ENCODE measurements at places on chromosomes 7 and 10. TPM values are rescaled to one million over a fixed set of nuclear protein-coding genes. Genes with fewer than 3 reads are reported as not detected.

GRCh38 chr10:128751851-128752250 is 625.6 kb upstream of the MKI67 start:
- DNase-seq: no peak

DNA sequence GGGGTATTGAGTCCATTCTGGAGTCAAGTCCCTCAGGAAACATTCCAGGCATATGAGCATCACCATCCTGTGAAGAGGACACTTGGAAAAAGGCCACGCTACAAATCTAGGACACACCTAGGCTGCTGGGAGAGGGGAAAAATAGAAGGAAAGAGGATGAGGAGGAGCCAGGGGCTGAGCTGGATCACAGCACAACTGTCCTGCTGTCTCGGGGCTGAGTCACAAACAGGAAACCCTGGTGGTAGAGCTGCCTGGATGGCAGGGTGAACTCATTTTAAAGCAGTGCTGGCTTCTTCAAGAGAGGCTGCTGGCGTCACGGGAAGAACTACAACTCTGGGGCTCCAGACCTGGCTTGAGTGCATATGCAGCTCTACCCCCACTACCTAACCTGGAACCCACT is 151.5 kb downstream of the RNF216 start:
- peak; percentile 72 for DNase-seq

DNA sequence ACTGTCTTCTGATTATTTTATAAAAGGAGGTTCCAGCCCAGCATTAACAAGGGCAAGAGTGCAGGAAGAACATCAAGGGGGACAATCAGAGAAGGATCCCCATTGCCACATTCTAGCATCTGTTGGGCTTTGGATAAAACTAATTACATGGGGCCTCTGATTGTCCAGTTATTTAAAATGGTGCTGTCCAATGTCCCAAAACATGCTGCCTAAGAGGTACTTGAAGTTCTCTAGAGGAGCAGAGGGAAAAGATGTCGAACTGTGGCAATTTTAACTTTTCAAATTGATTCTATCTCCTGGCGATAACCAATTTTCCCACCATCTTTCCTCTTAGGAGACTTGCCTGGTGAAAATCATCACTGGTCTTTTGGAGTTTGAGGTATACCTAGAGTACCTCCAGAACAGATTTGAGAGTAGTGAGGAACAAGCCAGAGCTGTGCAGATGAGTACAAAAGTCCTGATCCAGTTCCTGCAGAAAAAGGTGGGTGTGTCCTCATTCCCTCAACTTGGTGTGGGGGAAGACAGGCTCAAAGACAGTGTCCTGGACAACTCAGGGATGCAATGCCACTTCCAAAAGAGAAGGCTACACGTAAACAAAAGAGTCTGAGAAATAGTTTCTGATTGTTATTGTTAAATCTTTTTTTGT is 2.3 kb downstream of the IL6 start:
- DNase-seq: no peak

DNA sequence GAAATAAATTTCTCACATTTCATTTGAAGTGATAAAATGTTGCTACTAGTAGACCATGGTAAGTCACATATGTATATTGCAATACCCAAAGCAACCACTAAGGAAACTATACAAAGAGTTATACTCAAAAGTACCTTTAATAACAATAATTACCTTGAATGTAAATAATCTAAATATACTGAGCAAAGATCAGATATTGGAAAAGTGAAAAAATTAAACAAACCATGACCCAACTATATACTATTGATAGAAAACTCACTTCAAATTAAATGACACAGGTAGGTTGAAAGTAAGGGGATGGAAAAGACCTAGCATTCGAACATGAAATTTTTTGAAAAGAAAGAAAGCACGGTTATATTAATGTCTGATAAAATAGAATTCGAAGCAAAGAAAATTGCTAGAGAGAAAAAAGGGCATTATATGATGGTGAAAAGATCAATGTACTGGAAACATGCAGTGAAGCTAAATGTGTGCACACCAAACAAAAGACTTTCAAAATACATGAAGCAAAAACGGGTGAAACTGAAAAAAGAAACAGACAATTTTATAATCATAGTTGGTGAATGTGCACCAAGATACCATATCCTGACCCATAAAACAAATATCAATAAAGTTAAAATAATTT is 29.1 kb downstream of the TFPI2 start:
- DNase-seq: no peak

DNA sequence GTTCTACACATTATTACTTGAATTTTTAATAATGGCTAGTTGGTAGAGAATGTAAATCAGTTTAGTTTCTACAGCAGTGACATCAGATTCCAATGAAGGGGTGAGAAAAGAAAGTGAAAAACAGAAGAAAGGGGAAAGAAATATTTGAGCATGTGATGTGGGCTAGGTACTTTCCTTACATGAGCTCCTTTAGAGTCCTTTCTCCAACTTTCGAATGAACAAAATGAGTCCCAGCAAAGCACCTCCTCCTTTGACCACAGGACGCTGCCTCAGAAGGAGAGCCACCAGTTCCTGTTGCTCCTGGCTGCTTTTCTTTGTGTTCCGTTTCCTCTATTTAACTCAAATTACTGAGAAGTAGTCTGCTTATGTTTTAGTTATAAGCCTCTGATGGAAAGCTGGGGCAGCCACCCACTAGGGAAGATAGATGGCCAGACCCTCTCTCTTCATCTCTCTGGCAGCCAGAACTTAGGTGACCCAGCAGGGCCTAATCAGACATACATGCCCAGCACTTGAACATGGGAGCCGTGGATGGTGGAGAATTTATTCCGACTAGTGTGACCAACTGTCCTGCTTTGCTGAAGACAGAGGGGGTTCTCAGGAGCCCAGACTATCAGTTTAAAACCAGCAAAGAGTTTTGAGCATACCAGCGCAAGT is 82.4 kb upstream of the NME8 start:
- no peak for DNase-seq

DNA sequence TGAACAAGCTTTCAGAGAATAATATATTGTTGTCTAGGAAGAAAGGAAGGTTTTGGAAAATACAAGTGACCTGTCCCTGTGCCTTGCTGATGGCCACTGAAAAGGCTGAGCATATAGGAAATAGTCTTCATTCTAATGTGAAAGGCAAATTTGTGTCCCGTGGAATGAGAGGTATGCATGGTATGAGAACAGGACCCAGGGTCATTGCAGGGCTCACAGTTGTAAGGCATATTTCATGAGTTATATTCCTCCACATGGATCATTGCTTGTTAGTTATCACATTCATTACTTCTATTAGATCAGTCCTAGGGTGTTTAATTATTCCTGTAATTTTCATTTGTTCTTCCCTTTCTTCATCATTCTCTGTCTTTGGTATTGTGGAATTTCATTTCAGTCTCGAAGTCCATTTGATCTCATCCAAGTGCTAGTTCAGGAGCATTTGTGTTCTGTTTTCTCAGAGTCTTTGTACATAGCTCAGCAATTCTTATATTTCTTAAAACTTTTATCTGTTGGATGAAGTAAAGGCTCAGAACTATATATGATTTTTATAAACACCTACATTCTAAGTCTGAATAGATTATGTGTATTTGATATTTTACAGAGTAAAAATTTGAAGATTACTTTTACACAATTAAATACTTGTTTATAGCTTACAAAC is 39.4 kb upstream of the ARHGAP21 start:
- DNase-seq: peak; percentile 3

DNA sequence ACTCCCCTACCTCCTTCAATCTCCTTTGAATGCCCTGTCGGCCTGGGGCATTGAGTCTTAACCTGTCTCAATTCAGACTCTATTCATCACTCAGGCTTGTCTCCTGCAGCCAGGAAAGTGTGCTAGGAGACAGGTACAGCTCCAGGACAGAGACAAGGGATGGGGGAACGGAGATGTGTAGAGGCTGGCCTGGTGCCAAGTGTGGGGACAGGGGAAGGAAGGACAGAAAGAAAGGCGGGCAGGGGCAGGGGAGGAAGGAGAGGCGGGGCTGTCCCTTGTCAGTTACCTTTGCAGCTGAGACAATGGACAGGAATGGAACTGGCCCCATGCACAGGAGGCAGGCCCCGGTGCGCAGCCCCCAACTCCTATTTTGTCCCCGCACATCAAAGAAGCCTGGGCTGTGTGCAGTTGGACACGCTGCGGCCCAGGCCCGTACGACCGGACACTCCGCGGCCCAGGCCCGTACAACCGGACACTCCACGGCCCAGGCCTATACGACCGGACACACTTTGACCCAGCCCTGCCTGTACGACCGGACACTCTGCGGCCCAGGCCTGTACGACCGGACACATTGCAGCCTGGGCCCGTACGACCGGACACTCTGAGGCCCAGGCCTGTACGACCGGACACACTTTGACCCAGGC is 36.9 kb downstream of the CHST15 start:
- no peak for DNase-seq

- DNase-seq: no peak
Observed at GRCh38 chr7:158063850-158064610, 523.6 kb downstream of the PTPRN2 start.

- no peak for DNase-seq
Observed at GRCh38 chr10:120555842-120556532, 99.0 kb downstream of the PLPP4 start.

DNA sequence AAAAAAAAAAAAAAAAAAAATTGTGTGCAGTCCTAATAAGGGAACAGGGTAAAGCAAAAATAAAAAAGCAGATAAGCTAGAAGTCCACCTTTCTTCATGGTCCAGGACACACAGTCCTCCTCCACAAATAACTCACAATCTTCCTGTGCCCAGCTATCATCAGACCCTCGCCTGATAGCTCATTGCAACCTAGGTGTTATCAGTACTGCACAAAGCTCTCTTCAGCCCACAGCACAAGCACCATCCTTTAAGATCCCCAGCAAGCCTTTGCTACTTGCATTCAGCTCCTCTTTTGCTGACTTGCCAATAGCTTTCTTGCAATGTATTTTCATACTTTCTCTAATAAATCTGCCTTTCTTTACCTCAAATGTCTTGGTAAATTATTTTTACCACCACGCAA is 5.0 kb downstream of the NDUFA5 start:
- no peak for DNase-seq

KCNH2 gene
- total RNA-seq: not detected

- DNase-seq: no peak
Observed at GRCh38 chr10:99983280-99983988, 26.3 kb downstream of the DNMBP start.

DNA sequence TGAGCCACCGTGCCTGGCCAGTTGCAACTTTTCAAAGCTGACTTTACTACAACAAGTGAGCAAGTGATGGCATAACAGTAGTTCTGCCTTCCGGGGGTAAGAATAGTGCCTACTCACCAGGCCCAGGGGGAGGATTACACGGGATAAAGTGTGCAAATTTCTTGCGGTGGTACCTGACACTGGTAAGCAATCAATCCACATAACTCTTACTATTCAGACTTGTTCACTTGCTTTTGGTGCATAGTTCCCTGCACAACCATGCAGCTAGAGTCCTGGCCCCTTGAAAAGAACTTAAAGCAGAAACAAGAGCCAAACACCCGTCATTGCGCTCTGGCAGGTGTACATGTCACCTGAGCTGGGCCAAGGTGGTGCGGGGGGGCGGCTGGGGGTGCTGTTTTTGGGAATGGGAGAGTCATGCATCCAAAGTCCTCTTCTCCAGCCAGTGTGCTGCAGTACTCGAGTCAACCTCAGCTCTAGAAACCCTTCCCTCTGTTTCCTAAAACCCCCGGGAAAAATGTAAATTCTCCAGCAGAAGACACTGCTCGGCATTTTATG is 5.4 kb upstream of the COBL start:
- no peak for DNase-seq

TECPR1 gene
- total RNA-seq: 9.5 TPM

DNA sequence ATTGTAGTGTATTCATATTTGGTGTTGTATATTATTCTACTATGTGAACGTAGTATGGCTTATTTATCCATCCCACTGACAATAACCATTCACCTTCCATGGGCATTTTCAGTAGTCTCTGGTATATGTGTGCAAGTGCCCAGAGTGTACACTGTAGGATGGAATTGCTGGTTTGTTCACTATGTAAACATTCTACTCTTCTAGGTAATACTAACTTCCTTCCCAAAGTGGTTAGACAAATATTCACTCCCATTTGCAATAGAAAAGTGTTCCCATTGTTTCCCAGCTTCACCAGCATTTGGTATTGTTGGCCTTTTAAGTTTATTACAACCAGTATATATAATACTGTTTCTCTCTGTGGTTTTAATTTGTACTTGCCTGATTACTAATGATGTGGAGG is 153.7 kb downstream of the C7orf25 start:
- DNase-seq: no peak

DNA sequence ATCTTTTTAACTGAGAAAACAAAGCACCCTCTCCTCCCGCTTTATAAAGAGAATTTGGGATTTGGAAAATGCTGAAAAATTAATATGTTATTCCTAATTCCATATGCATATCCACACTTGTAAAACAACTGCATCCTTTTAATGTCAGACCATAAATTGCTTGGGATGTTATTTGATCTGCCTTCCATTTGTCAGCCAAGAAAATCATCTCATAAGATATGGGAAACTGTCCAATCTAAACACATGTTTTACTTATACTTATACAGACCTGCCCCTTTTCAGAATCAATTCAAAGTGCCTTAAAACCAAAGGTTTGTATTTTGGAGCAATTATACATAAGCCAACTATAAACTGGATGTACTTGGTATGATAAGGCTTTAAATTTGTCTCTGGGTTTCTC is 595.5 kb upstream of the PFKP start:
- no peak for DNase-seq
